ENCODE measurements at places on chromosomes 2 and 18. TPM values are rescaled to one million over a fixed set of nuclear protein-coding genes. Genes with fewer than 3 reads are reported as not detected.

- H3K27ac ChIP-seq: no peak overlapping the region
- peak; percentile 52 for DNase-seq
- H3K4me3 ChIP-seq: no peak overlapping the region
- H3K36me3 ChIP-seq: no peaks in the 10 kb centered on the region
Observed at GRCh38 chr2:98487806-98488189, 43.1 kb downstream of the INPP4A start.

- DNase-seq: peak; percentile 25
- H3K4me3 ChIP-seq: no peak overlapping the region
- H3K4me1 ChIP-seq: no peaks in the 10 kb centered on the region
- H3K36me3 ChIP-seq: no peaks in the 10 kb centered on the region
- no peak overlapping the region for H3K27ac ChIP-seq
Observed at GRCh38 chr18:24734058-24734457, 273.6 kb downstream of the HRH4 start.

- peaks cover 5% of the 10 kb centered on the region for H3K4me1 ChIP-seq
- no peak for DNase-seq
- H3K27ac ChIP-seq: no peak overlapping the region
- H3K4me3 ChIP-seq: no peak overlapping the region
Observed at GRCh38 chr2:189576396-189576795, 4.2 kb downstream of the SLC40A1 start.

DNA sequence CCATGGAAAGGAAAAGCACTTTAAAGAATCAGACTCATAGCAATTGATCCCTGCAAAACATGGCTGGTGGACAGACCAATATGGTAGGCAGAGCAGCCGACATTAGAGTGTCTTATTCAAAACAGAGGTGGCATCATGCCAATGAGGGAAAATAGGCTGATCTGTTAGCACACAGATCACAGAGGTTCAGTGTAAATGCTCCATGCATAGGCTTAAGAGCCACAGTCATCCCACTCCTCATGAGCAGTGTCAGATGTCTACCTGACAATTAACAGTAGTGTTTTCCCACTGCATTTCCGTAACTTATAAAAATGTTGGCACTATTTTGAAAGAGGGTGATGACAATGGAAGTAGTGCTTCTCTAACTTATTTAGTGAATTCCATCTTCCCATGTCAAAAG, 86.7 kb downstream of the SPATS2L start:
- DNase-seq: no peak
- no peaks in the 10 kb centered on the region for H3K36me3 ChIP-seq
- H3K4me1 ChIP-seq: no peaks in the 10 kb centered on the region
- no peak overlapping the region for H3K27ac ChIP-seq
- H3K4me3 ChIP-seq: no peak overlapping the region
- H3K27me3 ChIP-seq: no peaks in the 10 kb centered on the region

- H3K4me3 ChIP-seq: no peak overlapping the region
- no peak overlapping the region for H3K27ac ChIP-seq
- DNase-seq: no peak
- peaks cover 59% of the 10 kb centered on the region for H3K4me1 ChIP-seq
Observed at GRCh38 chr2:68237404-68237803, 14.9 kb downstream of the PPP3R1 start.

DNA sequence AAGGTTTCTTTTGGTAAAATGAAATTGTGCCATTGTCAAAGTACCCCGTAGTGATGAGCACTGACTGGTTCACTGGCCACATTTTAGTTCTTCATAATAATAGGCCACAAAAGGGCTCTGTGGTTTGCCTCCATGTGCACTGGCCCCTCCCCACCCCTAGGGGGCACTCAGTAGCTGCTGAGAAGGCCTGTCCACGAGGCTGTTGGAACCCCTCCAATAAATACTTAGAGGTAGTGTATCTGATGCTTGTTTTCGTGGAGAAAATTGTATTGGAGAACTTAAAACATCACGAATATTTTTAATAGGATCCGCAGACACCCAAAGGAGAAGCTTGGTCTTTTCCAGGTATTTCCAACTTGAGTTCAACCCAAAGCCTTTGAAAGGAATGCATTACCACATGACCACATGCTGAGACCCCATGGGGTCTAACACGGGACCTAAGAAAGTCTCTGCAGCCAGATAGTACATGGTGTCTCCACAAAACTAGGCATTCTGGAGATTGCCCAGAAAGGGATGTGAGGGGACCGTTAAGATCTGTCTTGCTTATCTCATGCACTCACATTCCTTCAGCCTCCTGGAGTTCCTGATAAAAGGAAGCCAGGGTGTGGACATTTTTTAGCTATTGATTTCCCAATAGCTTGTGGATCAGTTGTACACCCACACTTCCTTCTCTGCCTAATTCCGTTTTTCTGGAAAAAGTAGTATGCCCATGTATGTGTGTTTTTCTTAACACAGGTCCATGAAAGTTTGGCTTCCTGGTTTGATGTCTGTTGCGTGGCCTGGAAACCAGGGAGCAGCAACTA, 28.5 kb upstream of the NOSTRIN start:
- peaks cover 4% of the 10 kb centered on the region for H3K4me1 ChIP-seq
- H3K36me3 ChIP-seq: no peaks in the 10 kb centered on the region
- no peaks in the 10 kb centered on the region for H3K27me3 ChIP-seq
- peak; percentile 88 for DNase-seq
- H3K4me3 ChIP-seq: no peak overlapping the region
- no peak overlapping the region for H3K27ac ChIP-seq

- no peaks in the 10 kb centered on the region for H3K36me3 ChIP-seq
- H3K4me3 ChIP-seq: no peak overlapping the region
- no peaks in the 10 kb centered on the region for H3K4me1 ChIP-seq
- DNase-seq: no peak
- H3K27me3 ChIP-seq: no peaks in the 10 kb centered on the region
- no peak overlapping the region for H3K27ac ChIP-seq
Observed at GRCh38 chr2:140836826-140837225, 1294.0 kb downstream of the LRP1B start.

DNA sequence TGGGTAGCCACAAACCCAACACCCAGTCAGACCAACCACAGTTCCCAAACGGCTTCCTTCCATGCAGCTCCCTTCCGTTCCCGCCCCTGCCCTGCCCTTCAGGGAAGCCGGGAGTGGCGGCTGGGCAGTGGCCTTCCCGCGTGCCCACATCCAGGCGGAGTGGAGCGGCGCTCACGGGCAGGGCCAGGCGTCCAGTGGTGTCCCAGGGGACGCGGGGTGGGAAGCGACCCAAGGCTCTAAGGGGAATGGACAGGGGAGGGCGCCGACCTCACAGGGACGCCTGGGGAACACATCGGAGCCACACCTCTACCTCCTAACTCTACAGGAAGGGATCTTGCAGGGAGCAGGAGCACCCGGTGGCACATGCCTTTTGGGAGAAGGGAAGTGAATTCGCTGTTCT, 225.9 kb upstream of the MGAT5 start:
- no peak overlapping the region for H3K4me3 ChIP-seq
- DNase-seq: no peak
- no peaks in the 10 kb centered on the region for H3K4me1 ChIP-seq
- H3K36me3 ChIP-seq: no peaks in the 10 kb centered on the region

DNA sequence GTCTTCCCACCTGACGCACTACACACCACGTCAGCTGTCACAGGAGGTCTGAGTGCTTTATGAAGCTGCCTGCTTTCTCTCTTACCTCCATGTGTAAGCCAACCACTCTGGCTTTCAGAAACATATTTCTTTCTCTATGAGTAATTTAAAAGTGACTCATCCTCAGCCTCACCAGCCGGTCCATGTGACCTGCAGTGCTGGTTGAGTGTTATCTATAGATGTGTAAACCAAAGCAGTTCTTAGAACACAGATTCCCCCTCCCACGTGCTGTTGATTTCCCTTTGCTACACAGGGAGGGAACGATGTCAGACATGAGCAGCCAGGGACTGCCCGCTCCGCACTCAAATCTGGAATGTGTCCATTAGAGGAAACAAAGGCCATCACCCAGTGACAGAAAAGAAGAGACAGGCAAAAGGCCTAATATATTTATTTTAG, 157.8 kb downstream of the BCL2 start:
- no peaks in the 10 kb centered on the region for H3K36me3 ChIP-seq
- DNase-seq: peak; percentile 64
- H3K27ac ChIP-seq: no peak overlapping the region
- H3K4me3 ChIP-seq: no peak overlapping the region

DNA sequence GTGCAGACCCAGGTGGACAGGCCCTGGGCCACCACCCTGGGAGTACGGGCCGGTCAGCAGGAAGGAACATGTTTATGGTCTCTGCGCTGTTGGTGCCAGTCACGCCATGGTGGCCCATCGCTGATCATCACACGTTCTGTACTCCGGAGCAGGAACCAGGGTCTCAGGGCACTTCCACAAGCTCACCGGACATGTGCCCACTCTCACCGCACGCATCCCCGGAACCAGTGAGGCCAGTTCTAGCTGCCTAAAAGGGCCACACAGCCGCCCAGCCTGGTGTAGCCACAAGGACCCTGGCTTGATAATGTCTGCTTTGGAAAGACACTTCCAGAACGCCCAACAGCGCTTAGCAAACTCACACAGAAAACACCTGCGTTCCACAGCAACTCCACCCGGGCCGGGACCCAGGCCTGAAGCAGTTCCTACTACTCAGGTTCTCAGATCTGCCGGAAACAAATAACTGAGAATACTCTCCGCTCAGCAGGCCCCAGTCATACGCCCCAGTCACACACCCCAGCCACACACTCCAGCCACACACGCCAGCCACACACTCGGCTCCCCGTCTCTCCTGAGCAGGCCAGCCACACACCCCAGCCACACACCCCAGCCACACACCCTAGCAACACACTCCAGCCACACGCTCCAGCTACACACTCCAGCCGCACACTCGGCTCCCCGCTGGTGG, 123.3 kb downstream of the HDAC4 start:
- H3K4me1 ChIP-seq: peaks cover 27% of the 10 kb centered on the region
- H3K27ac ChIP-seq: no peak overlapping the region
- DNase-seq: no peak
- no peaks in the 10 kb centered on the region for H3K36me3 ChIP-seq
- no peak overlapping the region for H3K4me3 ChIP-seq
- no peaks in the 10 kb centered on the region for H3K27me3 ChIP-seq

- H3K4me1 ChIP-seq: peaks cover 21% of the 10 kb centered on the region
- no peaks in the 10 kb centered on the region for H3K36me3 ChIP-seq
- H3K27me3 ChIP-seq: no peaks in the 10 kb centered on the region
- no peak for DNase-seq
Observed at GRCh38 chr18:10245846-10246175, 208.6 kb upstream of the APCDD1 start.

DNA sequence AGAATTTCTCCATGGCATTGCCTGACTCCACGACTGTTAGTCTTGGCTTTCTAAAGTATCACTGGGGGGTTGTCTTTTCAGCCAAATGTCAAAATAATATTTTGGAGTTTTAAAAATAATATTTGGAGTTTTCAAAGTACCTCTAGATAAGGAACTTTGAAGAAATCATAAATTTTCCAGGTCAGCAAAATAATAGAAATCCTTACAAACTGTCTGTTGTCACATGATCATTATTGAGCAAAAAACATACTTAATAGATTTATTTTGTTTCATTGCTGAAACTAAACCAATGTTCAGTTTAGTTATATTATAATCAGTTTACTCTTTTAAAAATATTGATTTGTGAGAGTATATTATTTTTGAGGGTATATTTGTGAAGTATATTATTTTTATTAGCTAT, 85.7 kb downstream of the APLF start:
- DNase-seq: no peak
- H3K4me1 ChIP-seq: no peaks in the 10 kb centered on the region
- no peak overlapping the region for H3K27ac ChIP-seq
- no peaks in the 10 kb centered on the region for H3K36me3 ChIP-seq

DNA sequence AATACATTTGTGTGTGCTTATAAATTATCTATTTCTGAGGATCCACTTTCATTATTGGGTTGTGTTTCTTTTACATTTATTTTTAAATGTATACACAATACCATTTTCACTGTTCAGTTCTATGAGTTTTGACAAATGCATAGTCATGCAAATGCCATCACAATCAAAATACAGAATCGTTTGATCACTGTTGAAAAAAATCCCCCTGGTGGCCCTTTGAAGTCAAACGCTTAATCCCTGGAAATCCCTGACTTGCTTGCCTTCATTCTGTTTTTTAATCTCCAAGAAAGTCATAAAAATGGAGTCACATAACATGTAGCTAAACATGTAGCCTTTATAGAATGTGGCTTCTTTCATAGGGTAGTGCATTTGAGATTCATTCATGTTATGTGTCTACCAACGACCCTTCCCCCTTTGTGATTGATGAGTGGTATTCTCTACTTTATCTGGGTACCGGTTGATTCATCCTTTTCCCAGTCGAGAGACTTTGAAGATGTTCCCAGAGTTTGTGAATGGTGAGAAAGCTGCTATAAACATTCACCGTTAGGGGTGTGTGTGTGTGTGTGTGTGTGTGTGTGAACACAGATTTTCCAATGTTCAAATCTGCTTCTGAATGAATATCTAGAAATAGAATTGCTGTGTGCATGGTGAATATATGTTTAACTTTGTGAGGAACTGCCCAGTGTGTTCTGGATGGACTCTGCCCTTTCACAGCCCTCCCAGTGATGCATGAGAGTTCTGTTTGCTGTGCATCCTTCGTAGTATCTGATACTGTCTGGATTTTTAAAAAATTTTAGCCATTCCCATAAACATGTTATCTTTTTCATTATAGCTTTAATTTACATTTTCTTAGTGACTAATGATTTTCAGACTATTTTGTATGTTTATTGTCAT, 173.6 kb downstream of the GALR1 start:
- no peak overlapping the region for H3K27ac ChIP-seq
- no peaks in the 10 kb centered on the region for H3K4me1 ChIP-seq
- H3K36me3 ChIP-seq: no peaks in the 10 kb centered on the region
- no peak for DNase-seq
- H3K27me3 ChIP-seq: no peaks in the 10 kb centered on the region

SERPINE2 gene
- 331 TPM for total RNA-seq

CABYR gene
- total RNA-seq: 7.9 TPM

VWC2L gene
- not detected for total RNA-seq

TLX2 gene
- not detected for total RNA-seq

FOXI3 gene
- total RNA-seq: 0.11 TPM

EPB41L3 gene
- 0.20 TPM for total RNA-seq
